ENCODE measurements at places on chromosomes 3 and 15.

DNA sequence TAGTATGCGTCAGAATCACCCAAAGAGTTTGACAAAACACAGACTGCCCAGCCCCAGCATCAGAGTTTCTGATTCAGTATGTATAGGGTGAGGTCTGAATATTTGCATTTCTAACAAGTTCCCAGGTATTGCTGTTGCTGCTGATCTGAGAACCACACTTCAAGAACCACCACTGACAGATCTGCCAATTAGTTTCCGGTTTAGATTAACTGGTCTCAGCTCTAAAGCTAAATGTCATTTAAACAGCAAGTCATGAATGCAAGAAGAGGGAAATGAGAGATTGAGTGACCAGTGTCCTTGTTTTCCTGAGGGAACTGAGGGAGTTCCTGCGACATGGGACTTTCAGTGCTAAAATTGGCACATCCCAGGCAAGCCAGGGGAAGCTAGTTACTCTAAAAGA lies 305.0 kb downstream of the ZNF385D start:
- no peak for DNase-seq

DNA sequence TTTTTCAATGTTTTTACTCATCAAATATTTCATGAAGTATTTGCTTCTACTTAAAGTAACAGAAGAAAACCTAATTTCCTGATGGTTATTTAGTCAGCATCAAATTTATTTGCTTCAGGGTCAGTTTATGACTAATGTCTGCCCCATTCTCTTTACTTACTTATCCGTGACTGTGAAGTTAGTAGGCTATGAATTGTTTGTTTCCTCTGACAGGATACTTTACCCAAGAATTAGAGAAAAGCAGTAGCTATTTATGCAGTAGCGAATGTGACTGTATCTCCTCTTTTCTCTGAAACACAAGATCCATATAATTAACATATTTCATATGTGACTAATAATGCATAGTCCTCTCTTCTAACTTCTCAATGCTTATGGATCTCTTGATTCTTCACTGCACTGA lies 329.9 kb upstream of the ROBO1 start:
- no peak for DNase-seq

DNA sequence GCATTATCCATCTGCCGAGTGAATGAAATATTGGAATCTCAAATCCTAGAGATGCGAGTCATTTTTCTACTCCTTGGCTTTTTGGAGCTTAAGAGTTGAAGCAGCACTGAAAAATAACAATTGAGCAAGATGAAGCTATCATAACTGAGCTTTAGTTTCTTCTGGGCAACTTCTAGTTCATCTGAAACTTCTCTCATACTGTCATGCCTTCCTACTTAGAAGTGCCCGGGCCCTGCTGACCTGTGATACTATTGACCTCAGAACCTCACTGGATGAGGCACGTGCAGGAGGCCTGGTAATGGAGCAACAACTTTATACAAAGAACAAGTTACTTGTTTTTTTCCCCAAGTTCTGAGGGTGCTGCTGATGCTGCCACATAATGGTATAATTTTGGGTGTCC lies 48.5 kb upstream of the P3H2 start:
- DNase-seq = no peak

GRCh38 chr3:71361334-71361890 lies 222.1 kb downstream of the FOXP1 start:
- no peak for DNase-seq

GRCh38 chr3:179840985-179841384 lies 188.1 kb downstream of the USP13 start:
- DNase-seq = no peak

- DNase-seq = no peak
Measured at GRCh38 chr3:136802481-136802996, 16.4 kb upstream of the SLC35G2 start.
